Kasumi-1 (cell line): ENCODE measurements at places on chromosomes 6 and 20.

- DNase-seq = no peak
Measured at GRCh38 chr6:146990284-146990683, 213.9 kb upstream of the STXBP5 start.

DNA sequence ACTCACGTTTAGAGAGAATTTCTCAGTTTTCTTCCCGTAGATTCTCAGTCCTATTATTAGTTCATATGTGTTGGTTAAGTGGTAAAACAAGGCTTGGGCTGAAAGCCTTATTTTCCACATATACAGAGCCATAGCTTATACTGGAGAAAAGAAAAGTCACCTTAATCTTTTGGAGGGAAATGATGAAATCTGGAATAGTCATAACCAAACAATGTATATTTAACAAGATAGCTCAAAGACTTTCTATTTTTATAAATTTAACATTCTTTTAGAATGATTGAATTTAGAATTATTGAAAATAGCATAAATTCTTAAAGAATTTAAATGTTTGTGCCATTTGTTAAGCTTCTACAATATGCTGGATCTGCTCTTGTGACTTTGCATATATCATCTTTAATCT is 85.8 kb downstream of the CDKAL1 start:
- DNase-seq = no peak

- DNase-seq = no peak
Measured at GRCh38 chr6:135858931-135859330, 7.4 kb downstream of the PDE7B start.

GRCh38 chr20:16107172-16107870 is 465.9 kb downstream of the KIF16B start:
- DNase-seq = no peak

GRCh38 chr6:109655761-109656262 is 35.2 kb downstream of the AK9 start:
- DNase-seq = no peak

DNA sequence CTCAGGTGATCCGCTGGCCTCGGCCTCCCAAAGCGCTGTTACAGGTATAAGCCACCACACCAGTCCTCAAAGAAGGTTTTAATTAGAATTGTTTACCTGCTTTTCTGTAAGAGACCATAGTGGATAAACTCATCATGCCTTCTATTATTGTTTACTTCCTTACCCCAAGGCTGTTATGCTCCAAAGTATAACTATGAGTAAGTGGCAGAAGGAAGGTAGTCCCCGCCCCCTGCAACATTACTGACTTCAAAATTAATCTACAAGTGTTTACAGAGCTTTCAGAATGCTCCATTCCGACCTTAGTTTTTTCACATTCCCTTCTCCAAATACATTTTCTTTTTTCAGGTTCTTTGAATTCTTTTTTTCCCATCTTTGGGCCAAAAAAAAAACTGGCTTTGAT is 480.5 kb upstream of the NOX3 start:
- no peak for DNase-seq

DNA sequence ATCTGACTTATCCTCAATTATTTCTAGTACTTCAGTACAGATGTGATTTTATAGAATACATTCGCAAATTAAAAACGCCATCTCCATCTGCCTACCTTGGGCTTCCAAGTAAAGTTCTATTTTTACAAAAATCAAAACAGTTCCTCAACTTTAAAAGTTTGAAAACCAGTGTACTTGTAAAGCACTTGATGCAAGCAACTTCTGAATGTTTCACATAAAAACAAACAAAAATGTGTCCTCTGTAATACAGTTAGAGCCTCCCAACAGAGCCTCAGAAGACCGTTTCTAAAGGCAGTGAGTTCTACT is 384 bp upstream of the MANEA start:
- no peak for DNase-seq

DNA sequence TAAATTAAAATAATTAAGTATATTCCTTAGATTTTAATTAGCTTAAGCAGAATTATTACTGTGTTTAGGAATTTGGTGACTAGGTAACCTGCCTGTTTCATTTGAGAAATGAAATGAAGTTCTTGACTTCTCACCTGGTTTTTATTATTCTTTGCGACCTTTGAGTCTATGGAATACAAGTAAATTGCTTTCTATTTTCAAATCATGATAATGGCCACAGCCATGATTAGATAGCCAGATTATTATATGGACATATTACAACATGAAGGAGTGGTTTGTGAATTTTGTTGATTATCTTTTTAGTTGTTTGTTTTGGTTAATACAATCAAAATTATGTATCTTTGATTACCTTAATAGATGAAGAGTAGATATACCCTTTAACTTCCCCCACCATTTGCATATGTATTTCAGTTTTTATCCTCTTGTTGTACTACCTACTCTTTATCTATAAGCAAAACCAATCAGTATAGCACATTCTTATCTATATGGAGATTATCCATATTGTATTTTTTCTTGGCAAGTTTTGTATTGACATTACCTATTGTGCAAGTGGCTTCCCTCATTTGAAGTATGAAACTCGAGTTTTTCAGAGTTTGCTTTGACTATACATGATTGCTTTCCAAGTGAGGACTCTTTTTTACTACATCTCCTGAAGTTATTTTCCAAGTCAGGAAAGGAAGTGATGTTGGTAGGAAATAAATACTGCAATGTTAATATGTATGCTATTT is 47.9 kb downstream of the CD2AP start:
- DNase-seq = no peak

GRCh38 chr6:127641905-127642304 is 64.9 kb downstream of the C6orf58 start:
- peak; percentile 40 for DNase-seq

DNA sequence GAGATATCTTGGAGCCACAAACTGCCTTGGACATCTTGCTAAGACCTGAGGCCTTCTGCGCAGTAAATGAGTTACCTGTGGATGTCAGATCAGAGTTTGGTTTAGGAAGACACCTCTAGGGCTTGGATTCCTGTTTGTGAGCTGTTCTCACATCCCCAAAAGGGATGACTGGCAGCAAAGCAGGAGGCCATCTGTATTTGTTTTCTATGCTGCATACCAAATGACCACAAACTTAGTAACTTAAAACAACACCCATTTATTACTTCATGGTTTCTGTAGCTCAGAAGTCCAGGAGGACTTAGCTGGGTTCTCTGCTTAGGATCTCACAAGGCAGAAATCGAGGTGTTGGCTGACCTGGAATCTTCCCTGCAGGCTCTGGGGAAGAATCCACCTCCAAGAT is 116.7 kb downstream of the UNC5CL start:
- no peak for DNase-seq

DNA sequence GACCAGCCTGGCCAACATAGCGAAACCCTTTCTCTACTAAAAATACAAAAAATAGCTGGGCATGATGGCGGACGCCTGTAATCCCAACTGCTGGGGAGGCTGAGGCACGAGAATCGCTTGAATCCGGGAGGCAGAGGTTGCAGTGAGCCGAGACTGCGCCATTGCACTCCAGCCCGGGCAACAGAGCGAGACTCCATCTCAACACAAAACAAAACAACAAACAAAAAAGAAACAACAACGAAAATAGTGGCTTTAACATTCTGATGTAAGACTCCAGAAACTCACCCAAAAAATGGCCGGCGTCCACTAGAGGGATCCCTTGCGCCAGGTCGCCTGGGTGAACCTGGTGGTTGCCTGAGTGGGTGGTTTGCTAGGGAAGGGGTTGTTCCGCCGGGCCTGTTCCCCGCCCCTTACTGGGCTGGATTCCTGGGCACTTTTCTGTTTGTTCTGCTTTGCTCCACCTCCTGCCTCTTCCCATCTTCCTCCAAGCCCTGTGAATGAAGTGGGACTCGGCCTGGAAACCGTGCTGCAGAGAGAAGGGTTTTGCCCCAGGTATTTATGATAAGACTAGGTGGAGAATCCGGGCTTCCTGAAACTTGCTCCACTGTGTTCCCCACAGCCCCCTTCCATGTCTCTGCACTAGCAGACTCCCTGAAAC is 1.5 kb downstream of the PABPC1L start:
- peak; percentile 55 for DNase-seq

GRCh38 chr6:111711476-111711875 is 105.8 kb upstream of the TRAF3IP2 start:
- DNase-seq = no peak

DNA sequence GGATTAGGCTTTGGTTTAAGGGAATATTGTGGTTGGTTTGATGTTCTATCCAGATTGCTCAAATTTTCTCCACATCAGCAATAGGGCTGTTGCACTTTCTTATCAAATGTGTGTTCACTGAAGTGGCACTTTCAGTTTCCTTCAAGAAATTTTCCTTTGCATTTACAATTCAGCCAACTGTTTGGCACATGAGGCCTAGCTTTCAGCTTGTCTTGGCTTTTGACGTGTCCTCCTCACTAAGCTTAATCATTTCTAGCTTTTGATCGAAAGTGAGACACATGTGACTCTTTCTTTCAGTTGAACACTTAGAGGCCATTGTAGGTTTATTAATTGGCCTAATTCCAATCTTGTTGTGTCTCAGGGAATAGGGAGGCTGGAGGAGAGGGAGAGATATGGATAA is 104.8 kb downstream of the FLRT3 start:
- no peak for DNase-seq

GRCh38 chr20:53940907-53941545 is 129.4 kb downstream of the BCAS1 start:
- DNase-seq = no peak

DNA sequence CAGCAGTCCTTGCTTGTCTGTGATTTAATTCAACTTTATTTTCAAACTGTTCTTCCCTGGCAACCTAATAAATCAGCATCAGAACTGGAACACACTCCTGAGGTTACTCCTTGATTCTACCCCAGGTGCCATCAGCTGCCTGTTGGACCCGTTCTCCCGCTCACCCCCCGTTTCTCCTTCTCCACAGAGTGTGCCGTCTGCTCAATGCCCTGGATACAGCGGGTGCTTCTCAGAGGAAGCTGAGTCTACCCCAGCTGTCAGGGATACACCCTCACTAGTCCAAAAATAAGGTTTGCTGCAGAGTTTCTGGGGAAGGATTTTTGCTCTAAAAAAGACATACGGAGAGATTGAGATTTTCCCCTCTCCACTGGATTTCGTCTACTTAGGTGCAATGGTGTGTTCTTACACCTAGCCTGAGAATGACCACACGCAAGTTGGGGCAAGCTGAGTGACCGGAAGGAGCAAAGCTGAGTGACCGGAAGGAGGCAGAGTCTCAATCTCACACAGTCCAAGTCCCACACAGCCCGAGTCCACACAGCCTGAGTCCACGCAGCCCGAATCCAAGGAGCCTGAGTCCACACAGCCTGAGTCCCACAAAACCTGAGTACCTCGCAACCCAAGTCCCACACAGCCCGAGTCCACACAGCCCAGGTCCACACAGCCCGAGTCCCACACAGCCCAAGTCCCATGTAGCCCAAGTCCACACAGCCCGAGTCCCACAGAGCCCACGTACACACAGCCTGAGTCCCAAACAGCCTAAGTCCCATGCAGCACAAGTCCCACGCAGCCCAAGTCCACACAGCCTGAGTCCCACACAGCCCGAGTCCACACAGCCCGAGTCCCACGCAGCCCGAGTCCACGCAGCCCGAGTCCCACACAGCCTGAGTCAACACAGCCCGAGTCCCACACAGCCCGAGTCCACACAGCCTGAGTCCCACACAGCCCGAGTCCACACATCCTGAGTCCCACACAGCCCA is 58.6 kb upstream of the DACT2 start:
- no peak for DNase-seq

DNA sequence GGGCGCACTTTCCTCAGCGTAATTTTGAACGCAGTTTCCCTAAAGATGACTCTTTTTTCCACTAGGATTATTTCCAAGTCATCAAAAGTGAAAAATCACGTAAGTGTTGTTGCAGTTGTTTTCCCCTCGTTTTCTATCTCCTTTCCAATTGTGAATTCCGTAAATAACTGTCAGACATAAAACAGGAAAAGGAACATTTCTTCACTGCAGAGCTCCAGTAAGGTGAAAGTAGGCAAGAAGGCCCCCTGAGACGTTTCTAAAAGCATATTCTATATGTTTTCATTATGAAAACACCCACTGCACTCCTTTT is 17.8 kb downstream of the HIVEP2 start:
- DNase-seq = no peak

DNA sequence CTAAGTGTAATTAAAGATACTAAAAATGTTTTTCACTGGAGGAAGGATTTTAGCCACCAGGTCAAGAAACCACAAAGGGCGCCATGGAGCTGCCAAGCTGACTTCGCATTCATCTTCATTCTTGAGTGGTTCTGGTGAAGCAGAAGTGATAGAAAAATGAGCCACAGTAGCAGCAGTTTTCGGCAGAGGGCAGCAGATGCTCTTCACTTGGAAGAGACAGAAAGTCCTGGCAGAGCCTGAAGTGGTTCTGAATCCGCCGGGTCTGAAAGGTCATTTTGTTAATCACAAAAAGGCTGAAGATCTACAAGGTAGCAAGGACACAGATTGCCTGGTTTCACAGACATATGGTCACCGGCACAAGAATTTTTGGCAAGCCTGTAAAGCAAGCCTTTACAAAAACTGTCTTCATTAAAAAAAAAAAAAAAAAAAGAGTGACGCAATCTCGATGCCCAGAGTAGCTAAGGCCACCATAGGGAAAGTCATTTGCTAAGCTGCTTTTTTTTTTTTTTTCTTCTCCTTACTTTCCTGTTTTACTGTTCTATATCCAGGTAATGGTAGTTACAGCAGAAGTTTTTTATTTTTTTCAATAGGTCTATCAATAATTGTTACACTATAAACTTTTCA is 345.1 kb upstream of the AGPAT4 start:
- DNase-seq = peak; percentile 20

DNA sequence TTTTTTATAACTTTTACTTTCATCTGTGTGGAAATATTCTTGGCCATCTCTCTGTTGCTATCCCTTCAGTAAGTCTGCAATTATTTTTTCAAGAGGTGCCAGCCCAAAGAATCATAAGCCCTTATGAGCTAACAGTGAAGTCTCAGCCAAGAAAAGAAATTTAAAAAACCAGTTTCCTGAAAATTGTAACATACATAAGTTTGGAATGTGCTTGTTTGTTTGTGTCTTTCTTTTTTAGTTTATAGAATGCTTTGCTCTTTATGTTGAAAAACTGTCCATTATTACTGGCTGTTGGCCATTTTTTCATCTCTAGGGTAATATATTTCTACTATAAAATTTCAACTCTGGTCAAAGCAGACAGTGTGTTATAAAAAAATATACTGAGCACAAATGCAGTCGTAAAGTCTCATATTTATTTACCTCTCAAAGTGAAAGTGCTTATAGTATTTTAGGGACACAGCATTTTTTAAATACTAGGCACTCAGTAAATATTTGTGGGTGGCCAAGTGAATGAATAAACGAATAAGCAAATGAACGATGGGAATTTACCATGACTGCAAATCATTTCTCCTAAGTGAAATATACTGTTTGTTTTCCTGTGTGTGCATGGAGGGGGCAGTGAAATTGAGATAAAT is 659.7 kb downstream of the KIF16B start:
- DNase-seq = no peak

DNA sequence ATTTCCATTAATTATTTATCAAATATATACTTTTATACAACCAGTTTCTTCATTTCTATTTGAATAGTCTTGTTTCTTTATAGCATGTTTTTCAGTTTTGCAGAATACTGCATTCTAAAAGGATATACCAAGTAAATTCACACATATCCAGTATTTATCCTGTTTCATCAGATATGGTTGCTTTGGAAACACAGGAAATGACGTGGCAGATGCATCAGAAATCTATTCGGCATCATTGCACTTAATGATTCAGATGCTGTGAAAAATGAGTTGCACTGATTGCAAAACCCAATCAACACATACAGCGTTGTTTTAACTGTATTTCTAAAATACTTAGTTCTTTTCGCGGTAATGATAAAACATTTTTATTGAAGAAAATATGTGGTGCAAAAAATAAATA is 594.9 kb downstream of the CDH26 start:
- DNase-seq = no peak

GRCh38 chr20:60046011-60046413 is 87.8 kb downstream of the CDH26 start:
- DNase-seq = peak; percentile 94
